ENCODE measurements at places on chromosomes 1 and 21.
A peak's percentile ranks its signal among the peaks of the same experiment; 100 is the strongest.

DNA sequence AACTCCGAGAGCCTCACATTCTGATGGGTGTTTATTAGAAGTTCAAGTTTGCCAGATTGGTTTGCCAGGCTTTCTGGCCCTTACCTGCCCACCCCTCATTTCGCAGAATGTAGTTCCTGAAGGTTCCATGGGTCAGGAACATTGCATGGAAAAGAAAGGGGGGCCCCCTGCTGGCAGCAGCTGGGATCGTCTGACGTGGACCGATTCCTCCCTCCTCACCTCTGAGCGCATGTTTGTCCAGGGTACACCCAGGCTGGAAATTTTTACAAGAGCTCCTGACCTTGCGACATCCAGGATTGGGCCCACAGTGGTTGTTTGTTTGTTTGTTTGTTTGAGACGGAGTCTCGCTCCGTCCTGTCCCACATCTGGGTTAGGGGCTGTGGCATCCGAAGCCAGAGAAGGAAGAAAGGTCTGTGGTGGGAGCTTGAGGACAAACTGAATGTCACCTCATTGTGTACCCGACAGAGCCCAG lies 126.0 kb upstream of the TMEM51 start:
- DNase-seq = peak; percentile 42

GRCh38 chr1:185824106-185824505 lies 89.9 kb downstream of the HMCN1 start:
- DNase-seq = no peak

- DNase-seq = no peak
Measured at GRCh38 chr1:73100216-73100615, 817.9 kb upstream of the NEGR1 start.

- DNase-seq = no peak
Measured at GRCh38 chr1:167293057-167293456, 72.4 kb downstream of the POU2F1 start.

DNA sequence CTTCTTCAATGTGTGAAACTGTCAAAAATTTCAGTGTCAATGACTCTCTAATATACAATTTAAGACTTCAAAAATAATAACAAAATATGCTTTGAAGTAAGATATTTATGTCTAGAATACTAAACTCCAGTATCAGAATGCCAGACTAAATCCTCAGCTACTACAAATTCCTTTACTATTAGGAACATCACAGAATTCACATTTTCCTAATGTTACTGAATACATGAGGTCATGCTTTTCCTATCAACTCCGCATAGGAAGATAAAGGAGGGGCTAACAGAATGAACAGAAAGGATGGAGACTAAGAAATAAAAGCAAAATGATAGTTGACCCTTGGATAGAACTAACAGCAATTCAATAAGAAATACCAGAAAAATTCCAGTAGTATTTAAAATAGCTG lies 292.7 kb downstream of the SDCCAG8 start:
- DNase-seq = no peak

DNA sequence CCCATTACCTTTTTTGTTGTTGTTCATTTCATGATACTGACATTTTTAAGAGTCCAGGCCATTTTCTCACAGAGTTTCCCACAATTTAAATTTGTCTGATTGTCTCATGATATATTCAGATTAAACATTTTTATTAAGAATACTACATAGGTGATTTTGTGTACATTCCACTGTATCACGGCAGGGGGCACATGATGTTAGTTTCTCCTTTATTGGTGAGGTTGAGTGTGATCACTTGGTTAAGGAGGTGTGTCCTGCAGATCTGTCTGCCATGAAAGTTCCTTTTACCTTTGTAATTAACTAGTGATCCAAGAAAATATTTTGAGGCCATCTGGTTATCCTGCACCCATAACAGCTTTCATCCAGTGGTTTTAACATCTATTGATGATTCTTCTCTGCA lies 11.8 kb downstream of the RTCA start:
- DNase-seq = no peak

DNA sequence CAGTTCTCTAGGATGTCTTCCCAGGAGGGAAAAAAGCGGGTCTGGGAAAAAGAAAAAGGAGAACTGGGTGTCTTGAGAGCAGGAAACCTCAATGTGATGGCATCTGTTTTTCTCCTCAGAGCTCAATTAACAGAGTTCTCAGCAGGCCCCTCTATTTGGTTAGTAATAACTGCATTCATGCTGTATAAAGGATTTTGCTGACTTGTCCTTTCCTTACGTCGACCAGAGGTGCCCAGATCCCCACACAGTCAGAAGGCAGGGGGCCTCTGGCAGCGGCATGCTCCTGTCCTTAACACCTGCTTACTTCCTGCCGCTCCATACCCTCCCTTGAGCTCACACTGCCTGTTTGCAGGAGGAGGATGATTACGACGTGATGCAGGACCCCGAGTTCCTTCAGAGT lies 12.3 kb downstream of the PSMD4 start:
- no peak for DNase-seq

- no peak for DNase-seq
Measured at GRCh38 chr21:44854664-44855446, 18.6 kb downstream of the PTTG1IP start.

GRCh38 chr21:46537026-46537425 lies 67.9 kb downstream of the S100B start:
- DNase-seq = no peak

DNA sequence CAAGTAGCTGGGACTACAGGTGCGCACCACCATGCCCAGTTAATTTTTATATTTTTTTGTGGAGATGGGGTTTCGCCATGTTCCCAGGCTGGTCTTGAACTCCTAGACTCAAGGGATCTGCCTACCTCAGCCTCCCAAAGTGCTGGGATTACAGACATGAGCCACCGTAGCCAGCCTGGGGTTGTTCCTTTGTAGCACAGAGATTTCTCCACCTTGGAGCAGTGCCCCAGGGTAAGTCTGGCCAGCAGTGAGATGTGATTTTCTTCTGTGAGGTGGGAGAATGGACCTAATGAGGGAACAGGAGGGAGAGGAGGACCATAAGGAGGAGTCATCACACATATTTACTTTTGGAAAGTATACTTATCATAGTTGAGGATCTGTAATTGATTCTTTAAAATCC lies 61.1 kb upstream of the GADD45A start:
- DNase-seq = no peak

DNA sequence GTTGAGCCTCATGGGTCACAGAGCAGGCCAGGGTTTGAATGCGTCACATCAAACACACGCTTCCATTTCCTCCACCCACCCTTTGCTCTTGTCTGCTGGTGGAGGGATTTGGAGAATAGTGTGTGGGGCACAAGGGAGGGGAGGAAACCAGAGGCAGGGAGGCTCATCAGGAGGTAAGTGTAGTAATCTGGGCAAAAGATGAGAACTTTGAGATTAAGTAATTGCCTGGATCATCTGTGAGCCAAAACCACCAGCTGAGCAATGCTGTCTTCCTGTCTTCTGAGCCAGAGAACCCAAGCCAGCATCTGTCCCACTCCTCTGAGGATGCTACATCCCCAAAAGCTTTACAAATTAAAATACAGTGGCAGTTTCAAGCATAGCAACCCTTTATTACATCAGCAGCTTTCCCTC lies 45.2 kb downstream of the C8B start:
- no peak for DNase-seq

GRCh38 chr1:220761688-220762427 lies 13.7 kb downstream of the MTARC2 start:
- no peak for DNase-seq

DNA sequence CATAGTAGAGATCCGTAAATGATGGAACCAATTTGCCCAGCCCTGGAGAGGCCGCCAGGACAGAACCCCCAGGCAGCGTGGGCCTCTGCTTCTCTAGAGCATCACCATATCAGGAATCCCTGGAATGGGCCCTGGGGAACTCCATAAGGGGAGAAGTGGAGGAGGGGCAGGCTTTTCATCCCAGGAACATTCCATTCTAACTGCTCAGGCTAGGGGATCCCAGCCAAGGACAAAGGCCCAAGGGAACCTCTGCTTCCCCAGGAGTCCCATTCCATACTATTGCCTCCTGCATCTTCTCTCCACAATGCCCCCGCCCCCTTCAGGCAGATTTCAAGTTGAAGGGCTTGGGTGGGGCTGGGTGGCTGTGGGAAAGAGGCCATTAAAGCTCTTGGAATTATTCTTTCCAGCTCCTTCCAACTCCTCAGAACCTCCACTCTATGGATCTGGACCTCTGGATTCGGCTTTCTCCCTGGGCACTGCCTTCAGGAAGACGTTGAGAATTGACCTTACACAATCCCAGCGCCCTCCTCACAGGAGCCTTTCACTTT lies 6.0 kb downstream of the TRNP1 start:
- no peak for DNase-seq

DNA sequence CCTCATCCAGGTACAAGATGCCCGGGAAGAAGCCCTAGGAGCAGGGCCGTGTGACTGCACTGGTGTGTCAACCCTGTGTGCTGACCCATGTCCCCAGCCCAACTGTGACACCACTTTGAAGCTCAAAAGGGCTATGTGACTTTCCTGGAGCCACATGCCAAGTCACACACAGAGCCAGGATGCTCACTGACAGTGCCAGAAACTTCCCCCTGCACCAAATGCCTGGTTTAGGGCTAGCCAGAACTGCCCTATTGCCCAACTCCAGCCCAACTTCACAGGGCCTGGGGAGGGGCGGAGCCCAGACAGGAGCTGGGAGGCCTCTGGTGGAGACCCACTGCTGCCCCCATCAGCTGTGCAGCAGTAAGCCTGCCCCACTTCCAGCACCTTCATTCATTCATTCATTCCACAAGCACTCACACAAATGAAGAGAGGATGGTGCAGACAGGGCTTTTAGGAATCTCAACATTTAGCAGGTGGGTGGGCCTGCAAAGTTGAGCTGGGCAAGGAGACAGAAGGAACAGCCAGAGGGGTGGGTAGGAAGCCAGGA lies 36.7 kb downstream of the KCNQ4 start:
- no peak for DNase-seq

DNA sequence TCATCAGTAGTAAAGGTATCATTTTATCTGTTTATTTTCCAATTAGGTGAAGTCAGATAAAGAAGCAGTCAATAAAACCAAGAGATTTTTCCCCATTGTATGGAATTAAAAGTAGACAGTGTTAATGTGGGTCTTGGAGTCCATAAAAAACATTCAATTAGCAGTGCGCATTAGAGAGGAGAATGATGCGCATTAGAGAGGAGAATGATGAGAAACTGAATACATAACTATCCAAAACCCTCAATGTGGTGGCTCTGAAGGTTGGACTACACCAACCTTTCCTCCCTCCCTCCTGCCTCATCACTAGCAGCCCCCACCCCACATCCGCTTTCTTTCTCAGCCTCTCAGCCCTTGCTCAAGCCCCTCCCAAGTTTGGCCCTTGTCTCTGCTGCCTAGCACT lies 99.5 kb downstream of the DAB1 start:
- no peak for DNase-seq

DNA sequence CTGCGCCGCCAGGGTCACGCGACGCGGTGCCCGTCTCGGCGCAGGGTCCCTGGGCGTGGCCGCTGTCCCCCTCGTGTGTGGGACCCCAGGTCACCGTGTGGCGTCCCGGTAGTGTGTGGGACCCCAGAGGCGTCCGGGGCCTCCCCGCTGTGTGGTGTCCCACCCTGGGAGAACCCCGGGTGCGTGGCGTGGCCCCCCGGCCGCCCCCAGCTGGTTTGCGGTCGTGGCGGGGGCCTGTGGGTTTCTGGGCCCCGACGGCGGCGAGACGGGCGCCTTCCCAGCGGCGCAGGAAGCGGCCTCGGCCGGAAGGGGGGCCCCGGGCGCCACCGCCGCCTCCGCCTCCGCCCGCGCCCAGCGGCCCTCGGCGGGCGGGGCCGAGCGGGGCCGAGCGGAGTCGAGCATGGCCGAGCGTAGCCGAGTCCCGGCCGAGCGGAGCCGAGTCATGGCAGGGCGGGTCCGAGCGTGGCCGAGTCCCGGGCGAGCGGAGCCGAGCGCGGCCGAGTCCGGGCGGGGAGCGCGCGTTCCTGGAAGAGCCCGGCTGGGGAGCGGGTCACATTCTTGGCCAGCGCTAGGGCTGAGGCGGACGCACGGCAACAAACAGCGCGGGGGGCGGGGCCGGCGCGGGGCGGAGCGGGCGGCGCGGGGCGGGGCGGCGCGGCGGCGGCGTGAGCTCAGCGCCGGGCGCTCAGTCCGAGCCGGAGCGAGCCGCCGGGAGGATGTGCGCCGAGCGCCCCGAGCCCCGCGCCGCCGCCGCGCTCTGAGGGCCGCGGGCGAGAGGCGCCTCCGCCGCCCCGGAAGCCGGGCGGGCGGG lies 568 bp upstream of the SKI start:
- peak; percentile 88 for DNase-seq

GRCh38 chr1:183600136-183600535 lies 9.9 kb upstream of the NCF2 start:
- no peak for DNase-seq

- no peak for DNase-seq
Measured at GRCh38 chr1:65362545-65362944, 53.2 kb downstream of the DNAJC6 start.

DNA sequence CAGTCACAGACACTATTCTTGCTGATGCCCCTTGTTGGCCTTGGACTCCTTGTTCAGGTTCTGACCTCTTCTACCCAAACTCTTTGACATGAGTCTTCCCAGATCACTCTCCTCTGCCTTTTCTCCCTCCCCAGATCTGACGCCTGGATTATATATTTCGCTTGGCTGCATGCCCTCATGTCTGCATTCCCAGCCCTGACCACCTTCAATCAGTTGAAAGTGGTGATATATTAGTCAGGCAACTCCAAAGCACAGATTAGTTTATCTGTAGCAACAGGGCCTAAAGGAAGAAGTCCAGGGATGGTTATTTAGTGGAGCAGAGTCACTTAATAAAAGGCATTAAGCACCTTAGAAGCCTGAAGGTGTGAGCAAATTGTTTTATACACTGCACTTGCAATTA lies 110.0 kb upstream of the GUCA2B start:
- DNase-seq = no peak

DNA sequence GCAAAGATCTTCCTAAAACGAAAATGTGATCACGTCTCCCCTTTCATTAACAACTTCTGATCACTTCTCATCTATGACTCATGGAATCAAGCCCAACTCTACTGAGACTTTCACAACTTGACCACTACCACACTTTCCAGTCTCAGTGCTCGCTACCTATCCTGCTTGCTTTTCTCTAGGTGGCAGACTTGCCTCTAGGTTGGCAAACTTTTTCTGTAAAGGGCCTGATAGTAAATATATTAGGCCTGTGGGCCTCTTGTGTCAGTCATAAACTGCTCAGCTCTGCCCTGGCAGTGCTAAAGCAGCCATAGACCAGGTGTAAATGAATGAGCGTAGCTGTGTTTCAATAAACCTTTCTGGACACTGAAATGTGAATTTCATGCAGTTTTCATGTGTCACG lies 21.5 kb upstream of the HMGB4 start:
- DNase-seq = no peak

- no peak for DNase-seq
Measured at GRCh38 chr1:224864006-224864405, 65.5 kb upstream of the DNAH14 start.

- DNase-seq = no peak
Measured at GRCh38 chr1:112711041-112711440, 4.1 kb downstream of the PPM1J start.
